ENCODE measurements at places on chromosomes 12 and 14. TPM values are rescaled to one million over a fixed set of nuclear protein-coding genes. Genes with fewer than 3 reads are reported as not detected.

Gene ACOT6
- total RNA-seq = 0.47 TPM

Gene ABCD4
- 76.9 TPM for total RNA-seq

Gene FAM181A
- total RNA-seq = not detected

Gene KERA
- total RNA-seq = 2.7 TPM

Gene PTPRR
- 0.64 TPM for total RNA-seq

Gene FAM222A
- total RNA-seq = 5.0 TPM

Gene FOXA1
- total RNA-seq = 3.2 TPM

Gene SLC5A8
- 21.5 TPM for total RNA-seq

Gene MYH6
- total RNA-seq = 0.64 TPM
